Activated T-helper 9 cell treated with anti-CD3 and anti-CD28 coated beads, Interleukin-2, amount 50 U/mL, for 16 hours (primary cell): ENCODE measurements at places on chromosomes 16 and 17.
A peak's percentile ranks its signal among the peaks of the same experiment; 100 is the strongest.

DNA sequence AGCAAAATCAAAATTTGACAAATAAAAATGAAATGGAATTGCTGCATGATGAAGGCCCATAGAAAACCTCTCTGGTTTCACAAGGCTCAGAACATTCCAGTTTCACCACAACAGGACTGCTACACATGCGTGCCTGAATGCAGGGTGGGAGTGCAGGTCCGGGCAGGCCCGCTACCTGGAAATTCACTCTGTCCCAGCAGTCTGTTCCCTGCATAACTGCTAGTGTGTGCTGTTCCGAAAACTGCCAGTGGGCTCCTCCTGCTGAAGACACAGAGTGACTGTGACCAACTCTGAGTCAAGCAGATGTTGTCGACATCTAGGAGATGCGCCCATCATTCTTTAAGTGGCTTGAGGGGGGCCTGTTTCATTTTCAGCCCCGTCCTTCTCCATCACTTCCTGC lies 284.8 kb upstream of the MAF start:
- DNase-seq, result no peak

- no peak for DNase-seq
Observed at GRCh38 chr16:392450-393030, 4.5 kb upstream of the NME4 start.

- no peak for DNase-seq
Observed at GRCh38 chr16:17241264-17241835, 229.4 kb downstream of the XYLT1 start.

DNA sequence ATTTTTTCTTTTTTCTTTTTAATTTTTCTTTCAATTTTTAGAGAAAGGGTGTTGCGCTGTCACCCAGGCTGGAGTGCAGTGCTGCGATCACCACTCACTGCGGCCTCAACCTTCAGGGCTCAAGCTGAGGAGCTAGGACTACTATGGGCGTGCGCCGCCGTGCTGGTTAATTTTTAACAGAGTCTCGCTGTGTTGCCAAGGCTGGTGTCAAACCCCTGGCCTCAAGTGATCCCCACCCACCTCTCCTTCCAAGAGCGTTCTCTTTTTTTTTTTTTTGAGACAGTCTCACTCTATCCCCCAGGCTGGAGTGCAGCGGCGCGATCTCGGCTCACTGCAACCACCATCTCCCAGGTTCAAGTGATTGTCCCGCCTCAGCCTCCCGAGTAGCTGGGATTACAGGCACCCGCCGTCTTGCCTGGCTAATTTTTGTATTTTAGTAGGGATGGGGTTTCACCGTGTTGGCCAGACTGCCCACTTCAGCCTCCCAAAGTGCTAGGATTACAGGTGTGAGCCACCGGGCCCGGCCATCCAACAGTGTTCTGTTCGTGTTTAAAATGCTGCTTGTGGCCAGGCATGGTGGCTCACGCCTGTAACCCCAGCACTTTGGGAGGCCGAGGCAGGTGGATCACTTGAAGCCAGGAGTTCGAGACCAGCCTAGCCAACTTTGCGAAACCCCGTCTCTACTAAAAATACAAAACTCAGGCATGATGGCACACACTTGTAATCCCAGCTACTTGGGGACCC lies 14.5 kb upstream of the RPL13 start:
- DNase-seq, result no peak

- peak; percentile 27 for DNase-seq
Observed at GRCh38 chr17:81412490-81413093, 17.3 kb downstream of the BAHCC1 start.

GRCh38 chr17:5194346-5194745 lies 2.7 kb upstream of the ZNF594 start:
- no peak for DNase-seq

- no peak for DNase-seq
Observed at GRCh38 chr17:78510141-78511075, 66.8 kb downstream of the DNAH17 start.

GRCh38 chr16:78560997-78561396 lies 461.5 kb downstream of the WWOX start:
- DNase-seq, result no peak

DNA sequence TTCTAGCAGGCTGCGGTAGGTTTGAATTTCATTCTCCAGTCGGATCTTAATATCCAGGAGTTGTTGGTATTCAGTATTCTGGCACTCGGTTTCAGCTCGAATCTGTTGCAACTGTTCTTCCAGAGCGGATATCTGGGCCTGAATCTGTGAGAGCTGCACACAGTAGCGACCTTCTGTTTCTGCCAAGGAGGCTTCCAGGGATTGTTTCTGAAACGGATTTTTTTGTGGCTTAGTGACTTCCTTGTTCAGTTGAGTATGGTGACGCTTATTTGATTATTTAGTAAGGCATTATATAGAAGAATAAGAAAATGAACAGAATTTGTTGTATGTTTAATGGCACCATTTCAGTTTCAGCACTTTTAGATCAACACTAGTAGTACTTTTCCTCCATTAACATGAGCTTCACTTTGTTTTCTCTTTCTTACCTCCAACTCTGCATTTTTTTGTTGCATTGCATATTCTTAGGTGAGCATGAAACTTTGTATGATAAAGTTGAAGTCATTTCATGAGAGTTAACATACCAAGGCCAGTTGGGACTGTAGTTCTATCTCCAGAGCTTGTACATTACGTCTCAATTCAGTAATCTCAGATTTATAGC lies 2.8 kb downstream of the KRT10 start:
- no peak for DNase-seq

DNA sequence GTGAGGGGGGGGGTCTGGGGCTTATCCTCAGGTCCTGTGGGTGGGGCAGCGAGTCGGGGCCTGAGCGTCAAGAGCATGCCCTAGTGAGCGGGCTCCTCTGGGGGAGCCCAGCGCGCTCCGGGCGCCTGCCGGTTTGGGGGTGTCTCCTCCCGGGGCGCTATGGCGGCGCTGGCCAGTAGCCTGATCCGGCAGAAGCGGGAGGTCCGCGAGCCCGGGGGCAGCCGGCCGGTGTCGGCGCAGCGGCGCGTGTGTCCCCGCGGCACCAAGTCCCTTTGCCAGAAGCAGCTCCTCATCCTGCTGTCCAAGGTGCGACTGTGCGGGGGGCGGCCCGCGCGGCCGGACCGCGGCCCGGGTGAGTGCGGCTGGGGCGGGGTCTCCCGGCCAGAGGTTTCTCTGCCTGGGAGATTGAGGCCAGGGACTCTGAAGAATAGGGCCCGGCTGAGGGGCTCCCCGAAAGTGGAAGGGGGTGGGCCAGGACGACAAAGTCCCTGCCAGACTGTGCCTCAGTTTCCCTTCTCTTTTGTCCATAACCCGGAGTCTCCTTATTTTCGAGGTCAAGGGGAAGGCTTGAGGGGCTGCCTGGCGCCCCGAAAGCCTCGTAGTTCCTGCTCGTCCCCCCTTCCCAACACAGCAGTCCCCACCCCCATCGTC lies at the start of gene FGF11:
FGF11 (plus strand) TSS at position 51 of the 651 bp plus-strand sequence; CDS start at position 160, 109 bp downstream.
- DNase-seq, result no peak

- no peak for DNase-seq
Observed at GRCh38 chr17:17874478-17874877, 37.7 kb upstream of the SREBF1 start.

DNA sequence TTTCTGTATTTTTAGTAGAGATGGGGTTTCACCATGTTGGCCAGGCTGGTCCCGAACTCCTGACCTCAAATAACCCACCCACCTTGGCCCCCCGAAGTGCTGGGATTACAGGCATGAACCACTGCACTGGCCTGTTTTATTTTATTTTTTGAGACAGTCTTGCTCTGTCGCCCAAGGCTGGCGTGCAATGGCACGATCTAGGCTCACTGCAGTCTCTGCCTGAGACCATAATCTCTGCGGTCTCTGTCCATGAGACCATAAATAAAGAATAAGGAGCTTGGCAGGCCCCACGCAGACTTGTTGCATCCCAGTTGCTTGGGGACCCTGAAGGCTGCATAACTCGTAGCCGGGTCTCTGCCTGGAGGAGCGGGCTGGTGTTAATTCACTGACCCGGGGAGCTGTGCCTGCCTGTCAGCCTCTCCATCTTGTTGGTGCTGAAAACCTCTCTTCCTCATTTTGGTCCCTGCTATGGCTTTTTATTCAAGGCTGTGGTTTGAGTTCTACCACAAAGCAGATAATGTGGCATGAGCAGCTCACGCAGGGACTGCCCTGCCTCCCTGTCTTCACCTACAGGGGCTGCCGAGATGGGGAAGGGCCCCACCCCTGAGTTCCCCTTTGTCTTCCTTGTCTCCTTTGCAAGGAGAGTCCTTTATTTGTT lies 82.1 kb downstream of the MSI2 start:
- DNase-seq, result no peak

GRCh38 chr17:39602533-39603303 lies 5.0 kb downstream of the NEUROD2 start:
- DNase-seq, result no peak

DNA sequence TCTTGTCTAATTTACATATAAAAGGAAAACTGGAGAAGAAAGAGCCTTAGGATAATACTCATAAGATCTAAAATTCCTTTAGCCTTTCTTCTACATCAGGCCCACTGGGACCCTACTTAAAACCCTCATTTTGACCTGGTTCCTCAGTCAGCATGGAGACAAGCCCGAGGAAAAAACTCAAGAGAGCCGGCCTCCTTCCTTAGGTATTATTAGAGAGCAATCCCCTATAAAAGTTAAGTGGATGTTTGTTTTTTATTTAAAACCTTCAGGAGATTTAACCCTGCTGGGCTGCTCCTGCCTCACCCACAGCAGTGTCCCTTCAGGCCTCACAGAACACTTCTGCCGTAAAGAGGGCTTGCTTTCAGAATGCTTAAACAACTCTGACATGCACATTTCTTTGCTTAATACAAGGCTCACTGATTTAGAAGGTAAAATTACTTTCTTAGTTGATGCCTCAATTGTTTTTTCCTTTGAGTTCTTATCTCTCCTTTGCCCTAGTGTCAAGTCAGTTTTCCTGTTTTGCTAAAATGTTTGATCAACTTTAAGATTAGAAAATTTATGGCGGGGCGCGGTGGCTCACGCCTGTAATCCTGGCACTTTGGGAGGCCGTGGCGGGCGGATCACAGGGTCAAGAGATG lies 145.6 kb upstream of the TBX2 start:
- no peak for DNase-seq

- DNase-seq, result no peak
Observed at GRCh38 chr17:50590946-50591737, 30.6 kb downstream of the CACNA1G start.

DNA sequence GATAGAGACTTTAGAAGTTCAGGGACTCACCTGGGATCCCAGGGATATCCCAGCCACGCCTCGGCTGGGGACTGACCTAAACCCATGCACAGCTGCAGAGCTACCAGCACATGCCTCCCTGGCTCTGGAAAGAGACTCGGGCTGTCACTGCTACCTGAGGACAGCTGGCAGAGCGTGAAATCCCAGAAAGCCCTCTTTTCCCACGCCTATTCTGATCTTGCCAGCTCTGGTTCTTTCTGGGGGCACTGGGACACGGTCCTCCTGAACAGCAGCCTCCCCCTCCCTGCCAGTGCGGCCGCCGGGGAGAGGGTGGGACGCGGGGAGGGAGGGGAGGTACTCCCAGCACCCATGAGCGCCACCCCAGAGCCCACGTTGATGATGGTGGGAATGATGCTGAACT lies 10.8 kb downstream of the P2RX5 start:
- no peak for DNase-seq

GRCh38 chr17:78623541-78623940 lies 46.3 kb upstream of the DNAH17 start:
- DNase-seq, result no peak

GRCh38 chr16:75864243-75864642 lies 138.0 kb upstream of the CPHXL start:
- DNase-seq, result no peak

GRCh38 chr17:36931697-36932382 lies 5.4 kb upstream of the LHX1 start:
- DNase-seq, result no peak

GRCh38 chr16:88523309-88524161 lies 46.7 kb upstream of the ZC3H18 start:
- no peak for DNase-seq

GRCh38 chr17:67386965-67387551 lies 10.0 kb downstream of the PITPNC1 start:
- peak; percentile 56 for DNase-seq

GRCh38 chr17:45292696-45293412 lies 24.0 kb downstream of the MAP3K14 start:
- no peak for DNase-seq

GRCh38 chr16:57992084-57992483 lies 8.4 kb downstream of the ZNF319 start:
- DNase-seq, result no peak

DNA sequence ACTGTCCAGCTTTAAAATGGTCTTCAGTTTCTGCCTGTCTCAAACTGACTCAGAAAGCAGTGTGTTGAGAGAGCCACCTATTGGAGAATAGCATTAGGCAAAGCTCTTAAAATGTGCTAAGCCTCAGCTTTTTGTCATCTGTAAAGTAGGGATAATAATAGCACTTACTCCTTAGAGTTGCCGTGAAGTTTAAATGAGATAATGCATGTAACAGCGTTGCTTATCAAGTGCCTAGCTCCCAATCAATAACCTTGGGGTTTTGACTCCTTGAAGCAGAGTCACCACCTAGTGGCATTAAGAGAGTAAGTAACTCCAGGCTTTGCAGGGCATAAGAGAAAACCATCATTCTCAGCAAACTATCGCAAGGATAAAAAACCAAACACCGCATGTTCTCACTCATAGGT lies 163.3 kb downstream of the HS3ST2 start:
- DNase-seq, result no peak

DNA sequence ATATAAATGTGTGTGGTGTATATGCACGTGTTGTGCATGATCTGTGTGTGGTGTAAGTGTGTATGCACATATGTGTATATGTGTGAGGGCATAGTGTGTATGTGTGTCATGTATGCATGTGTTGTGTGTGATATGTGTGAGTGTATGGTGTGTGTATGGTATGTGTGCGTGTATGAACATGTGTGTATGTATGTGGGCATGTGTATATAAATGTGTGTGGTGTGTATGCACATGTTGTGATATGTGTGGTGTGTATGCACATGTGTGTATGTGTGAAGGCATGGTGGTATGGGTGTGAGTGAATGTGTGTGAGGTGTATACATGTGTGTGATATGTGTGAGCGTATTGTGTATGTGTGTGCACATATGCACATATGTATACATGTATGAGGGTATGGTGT lies 198.7 kb downstream of the RBFOX3 start:
- DNase-seq, result no peak

- no peak for DNase-seq
Observed at GRCh38 chr16:4075534-4075933, 40.7 kb downstream of the ADCY9 start.

DNA sequence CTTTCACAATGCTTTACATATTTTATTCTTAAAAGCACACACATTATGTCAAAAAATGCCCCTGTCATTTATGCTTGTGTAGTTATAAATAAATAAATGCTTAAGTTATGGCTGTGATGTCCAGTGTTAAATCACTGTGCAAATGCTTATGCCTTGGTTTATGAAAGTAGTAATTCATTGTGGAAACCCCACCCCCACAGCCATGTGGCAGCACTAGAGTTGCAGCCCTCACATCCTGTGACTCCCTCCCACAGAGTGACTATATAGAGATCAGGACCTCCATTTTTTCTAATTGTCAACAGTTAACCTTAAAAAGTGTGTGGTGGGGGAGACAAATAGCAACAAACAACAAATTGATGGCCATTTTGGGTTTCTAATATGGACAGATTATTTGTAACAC lies 2.4 kb downstream of the SKAP1 start:
- peak; percentile 43 for DNase-seq
